ENCODE measurements at places on chromosomes 12 and 14.

- DNase-seq = peak; percentile 5
These were observed 15.3 kb downstream of the CFAP251 start for GRCh38 chr12:121933522-121934308.

GRCh38 chr14:96796851-96797581 is at the start of gene VRK1:
TSS of gene VRK1 (plus strand) at chr14:96797382. CDS start at chr14:96833472, 36,090 bp downstream.
- peak; percentile 94 for DNase-seq

DNA sequence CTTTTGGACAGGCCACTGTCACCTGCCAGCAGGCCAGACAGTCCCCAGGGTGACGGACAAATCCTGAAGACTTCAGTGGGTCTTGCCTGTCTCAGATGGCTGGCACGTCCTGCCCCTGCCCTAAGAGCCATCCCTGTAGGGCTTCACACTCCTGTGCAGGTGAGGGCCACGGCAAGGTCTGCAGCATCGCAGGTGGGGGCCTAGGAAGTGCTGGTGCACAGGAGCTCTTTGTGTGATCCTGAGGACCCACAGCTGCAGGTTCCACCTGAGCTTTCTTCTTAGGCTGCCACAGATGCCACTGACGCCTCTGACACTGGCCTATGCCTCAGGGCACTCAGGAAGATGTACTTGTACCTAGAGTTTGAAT is 108.5 kb upstream of the FKBP4 start:
- no peak for DNase-seq

DNA sequence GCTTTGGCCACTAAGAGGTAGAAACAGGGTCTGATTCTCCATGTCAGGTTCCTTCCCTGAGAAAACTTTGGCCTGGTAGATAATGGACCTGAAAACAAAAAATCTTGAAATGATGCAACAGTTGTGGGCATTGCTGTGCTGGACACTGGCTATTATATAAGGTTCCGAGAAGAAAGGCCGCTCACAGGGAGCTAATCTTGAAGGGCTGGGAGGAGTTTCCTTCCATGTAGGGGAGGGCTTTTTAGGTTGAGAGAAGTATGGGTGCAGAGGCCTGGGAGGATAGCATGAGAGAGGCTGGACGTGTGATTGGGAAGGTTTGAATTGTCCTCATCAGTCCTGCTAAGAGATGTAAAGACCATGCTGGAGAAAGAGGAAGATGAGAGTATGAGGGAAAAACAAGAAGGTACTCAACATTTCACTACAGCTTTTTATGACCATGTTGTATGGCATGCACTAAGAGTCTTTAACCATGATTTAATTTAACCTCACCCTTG is 11.6 kb downstream of the LRRK2 start:
- DNase-seq = no peak

DNA sequence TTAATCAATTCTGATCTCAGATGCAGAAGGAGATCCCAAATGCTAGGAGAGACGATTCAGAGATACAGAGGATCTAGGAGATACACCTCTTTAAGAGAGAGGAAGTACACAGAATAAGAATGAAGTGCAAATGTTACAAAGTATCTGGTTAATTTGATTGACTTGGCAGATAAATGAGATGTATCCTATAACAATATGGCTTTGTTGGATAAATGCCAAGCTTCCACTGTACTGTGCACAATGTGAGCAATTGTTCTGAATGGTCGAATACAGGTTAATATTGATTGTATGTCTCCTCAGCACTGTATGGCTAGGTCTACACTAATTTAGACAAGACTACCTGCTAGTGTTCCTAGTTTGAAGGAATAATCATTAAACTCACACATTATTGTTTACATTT is 119.6 kb upstream of the PTPRB start:
- no peak for DNase-seq

Data from activated T-cell treated with anti-CD3 and anti-CD28 coated beads, Interleukin-2, amount 50 U/mL, for 72 hours (primary cell).